ENCODE measurements at places on chromosomes 6 and 20. TPM values are rescaled to one million over a fixed set of nuclear protein-coding genes. Genes with fewer than 3 reads are reported as not detected.

CAPN11 gene
- total RNA-seq, result not detected

GRCh38 chr20:43798291-43799149 is 71.7 kb upstream of the GTSF1L start:
- no peak for DNase-seq

- DNase-seq, result no peak
These were observed 71.8 kb upstream of the PHACTR2 start for GRCh38 chr6:143605906-143606521.

DNA sequence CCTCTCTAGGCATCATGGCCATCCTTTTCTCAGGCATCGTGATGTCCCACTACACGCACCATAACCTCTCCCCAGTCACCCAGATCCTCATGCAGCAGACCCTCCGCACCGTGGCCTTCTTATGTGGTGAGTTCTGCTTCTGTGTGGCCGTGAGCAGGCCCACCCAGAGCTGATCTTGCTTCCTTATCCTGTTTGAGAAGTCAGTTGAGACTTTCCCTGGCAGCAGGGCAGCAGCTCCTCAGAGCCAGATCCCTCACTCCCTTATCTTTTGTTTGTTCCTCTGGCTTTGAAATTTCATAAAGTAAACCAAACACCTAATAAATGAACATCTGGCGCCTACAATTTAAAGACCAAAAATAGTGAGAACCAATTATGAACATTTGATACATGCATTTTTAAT is 40.6 kb downstream of the SPATA2 start:
- DNase-seq, result no peak

DNA sequence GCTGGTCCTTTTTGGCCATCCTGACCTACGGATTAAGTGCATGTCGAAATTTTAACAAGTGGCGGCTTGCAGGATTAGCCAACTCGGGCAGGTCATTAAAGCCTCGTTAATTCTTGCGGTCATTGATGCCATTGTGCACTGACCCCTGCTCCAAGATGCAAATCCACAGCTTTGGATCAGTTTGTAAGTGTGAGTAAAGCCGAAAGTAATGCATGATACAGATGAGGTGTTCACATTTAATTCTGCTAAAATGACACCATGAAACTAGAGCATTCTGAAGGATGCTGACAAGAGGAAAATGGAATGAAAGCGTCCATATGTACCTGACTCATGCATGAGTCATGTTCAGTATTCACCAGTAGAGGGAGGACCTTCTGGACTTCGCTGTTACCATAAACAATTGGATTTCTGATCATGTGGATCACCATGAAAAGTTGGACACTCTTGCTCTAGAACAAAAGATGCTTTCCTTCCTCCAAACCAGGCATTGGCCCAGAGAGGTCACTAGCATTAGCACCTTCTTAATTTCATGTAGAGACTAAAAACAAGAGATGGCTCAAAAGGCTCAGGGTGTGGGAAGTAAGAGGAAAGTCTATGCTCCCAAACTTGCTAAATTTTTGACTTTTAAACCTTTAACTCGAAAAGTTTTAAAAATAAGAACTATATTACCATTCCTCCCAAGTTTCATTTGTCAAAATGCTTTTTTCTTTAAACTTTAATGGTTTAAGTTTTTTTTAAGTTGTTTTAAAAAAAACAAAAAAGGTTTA is 48.0 kb downstream of the MUC22 start:
- DNase-seq, result no peak

GRCh38 chr20:43431134-43431519 is 26.6 kb upstream of the SRSF6 start:
- no peak for DNase-seq

DNA sequence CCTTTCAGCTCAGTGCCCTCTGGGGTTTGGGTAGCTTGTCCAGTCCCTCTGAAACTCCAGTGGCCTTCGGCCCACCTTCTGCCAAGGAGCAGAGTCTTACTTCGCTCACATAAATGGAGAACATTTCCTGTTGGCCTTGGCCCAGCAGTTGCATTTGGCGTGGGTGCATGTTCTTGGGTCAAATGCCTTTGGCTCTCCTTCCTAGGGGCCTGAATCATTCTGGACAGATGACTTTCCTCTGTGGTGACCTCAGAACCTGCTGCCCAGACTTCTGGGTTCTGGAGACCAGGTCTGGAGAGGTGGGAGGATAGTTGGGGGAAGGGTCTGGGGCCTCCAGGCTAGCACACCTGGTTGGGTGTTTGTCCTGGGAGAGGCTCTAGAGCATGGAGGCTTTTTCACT is 29.3 kb downstream of the BCAS4 start:
- DNase-seq, result peak; percentile 84

DNA sequence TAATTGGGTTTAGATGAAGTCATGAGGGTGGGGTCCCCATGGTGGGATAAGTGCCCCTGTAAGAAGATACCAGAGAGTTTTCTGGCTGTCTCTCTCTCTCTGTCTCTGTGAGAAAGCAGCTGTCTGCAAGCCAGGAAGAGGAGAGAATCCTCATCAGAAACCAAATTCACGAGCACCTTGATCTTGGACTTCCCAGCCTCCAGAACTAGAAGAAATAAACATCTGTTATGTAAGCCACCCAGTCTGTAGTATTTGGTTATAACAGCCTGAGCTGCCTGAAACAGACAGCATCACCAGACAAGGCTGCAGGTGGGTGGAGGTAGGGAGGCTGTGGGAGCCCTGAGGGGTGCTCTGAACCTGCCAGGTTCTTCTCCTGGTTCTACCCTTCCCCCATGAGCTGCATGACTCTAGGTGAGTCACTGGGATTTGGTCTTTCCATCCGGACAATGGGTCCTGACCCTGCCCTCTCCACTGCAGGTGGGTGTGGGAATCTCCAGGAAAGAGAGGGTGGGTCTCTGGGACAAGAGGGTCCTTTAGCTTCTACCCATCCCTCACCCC is 34.3 kb upstream of the VEGFA start:
- no peak for DNase-seq

Measured in thoracic aorta (tissue), 2 donors.